ENCODE measurements at places on chromosomes 4 and X.
A peak's percentile ranks its signal among the peaks of the same experiment; 100 is the strongest.

DNA sequence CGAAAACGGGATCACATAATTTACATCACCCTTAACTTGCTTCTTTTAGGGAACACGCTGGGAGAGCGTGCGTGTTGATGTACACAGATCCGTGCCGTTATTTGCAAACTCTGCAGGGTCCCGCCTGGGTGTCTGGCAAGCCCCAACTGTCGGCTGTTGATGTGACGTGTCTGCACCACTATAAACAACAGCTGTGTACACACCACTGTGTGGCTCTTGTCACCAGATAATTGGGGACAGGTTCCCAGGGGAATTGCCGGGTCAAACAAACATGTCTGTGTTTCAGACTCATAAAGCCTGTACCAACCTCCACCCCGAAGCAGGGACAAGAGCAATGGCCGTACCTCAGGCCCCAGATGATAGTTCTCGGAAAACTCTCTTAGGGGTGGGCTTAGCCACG is 105.0 kb upstream of the AFAP1 start:
- H3K36me3 ChIP-seq = no peaks in the 10 kb centered on the region
- no peak overlapping the region for H3K4me3 ChIP-seq
- no peak overlapping the region for H3K27ac ChIP-seq
- DNase-seq = no peak
- peaks cover 10% of the 10 kb centered on the region for H3K27me3 ChIP-seq

GRCh38 chrX:109974906-109975655 is 27.8 kb upstream of the TMEM164 start:
- no peaks in the 10 kb centered on the region for H3K36me3 ChIP-seq
- H3K4me1 ChIP-seq = no peaks in the 10 kb centered on the region
- no peak overlapping the region for H3K27ac ChIP-seq
- no peak for DNase-seq
- no peak overlapping the region for H3K4me3 ChIP-seq

- H3K36me3 ChIP-seq = peaks cover 49% of the 10 kb centered on the region
- H3K4me3 ChIP-seq = no peak overlapping the region
- no peaks in the 10 kb centered on the region for H3K27me3 ChIP-seq
Measured at GRCh38 chr4:53459548-53459947, 82.1 kb downstream of the FIP1L1 start.

DNA sequence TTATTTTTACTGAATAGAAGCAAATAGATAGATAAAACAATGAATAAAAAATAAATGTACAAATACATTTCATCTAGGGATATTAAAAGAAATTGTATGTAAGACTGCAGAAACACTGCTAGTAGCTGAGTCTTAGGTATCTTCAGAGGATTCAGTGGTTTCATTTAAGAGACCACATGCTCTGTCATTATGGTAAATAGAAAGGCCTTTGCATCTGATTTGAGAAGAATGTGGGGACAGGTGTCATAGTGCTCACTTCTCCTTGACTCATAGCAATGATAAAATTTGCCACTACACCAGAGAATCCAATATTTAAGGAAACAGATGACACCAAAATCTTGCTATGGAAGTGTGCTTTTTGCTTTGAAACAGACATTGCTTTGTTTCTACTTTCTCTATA is 59.8 kb upstream of the PPP1R2C start:
- no peaks in the 10 kb centered on the region for H3K36me3 ChIP-seq
- no peak overlapping the region for H3K27ac ChIP-seq
- no peak overlapping the region for H3K4me3 ChIP-seq
- H3K27me3 ChIP-seq = no peaks in the 10 kb centered on the region
- H3K4me1 ChIP-seq = peaks cover 3% of the 10 kb centered on the region

GRCh38 chr4:108058685-108059440 is 69.2 kb downstream of the HADH start:
- no peak overlapping the region for H3K27ac ChIP-seq
- peaks cover 3% of the 10 kb centered on the region for H3K36me3 ChIP-seq
- peaks cover 4% of the 10 kb centered on the region for H3K27me3 ChIP-seq
- no peak overlapping the region for H3K4me3 ChIP-seq
- H3K4me1 ChIP-seq = peaks cover 5% of the 10 kb centered on the region
- DNase-seq = no peak

GRCh38 chr4:156422576-156422975 is 468.9 kb upstream of the CTSO start:
- H3K36me3 ChIP-seq = no peaks in the 10 kb centered on the region
- no peak overlapping the region for H3K27ac ChIP-seq
- no peak overlapping the region for H3K4me3 ChIP-seq
- H3K4me1 ChIP-seq = peaks cover 8% of the 10 kb centered on the region
- no peaks in the 10 kb centered on the region for H3K27me3 ChIP-seq

DNA sequence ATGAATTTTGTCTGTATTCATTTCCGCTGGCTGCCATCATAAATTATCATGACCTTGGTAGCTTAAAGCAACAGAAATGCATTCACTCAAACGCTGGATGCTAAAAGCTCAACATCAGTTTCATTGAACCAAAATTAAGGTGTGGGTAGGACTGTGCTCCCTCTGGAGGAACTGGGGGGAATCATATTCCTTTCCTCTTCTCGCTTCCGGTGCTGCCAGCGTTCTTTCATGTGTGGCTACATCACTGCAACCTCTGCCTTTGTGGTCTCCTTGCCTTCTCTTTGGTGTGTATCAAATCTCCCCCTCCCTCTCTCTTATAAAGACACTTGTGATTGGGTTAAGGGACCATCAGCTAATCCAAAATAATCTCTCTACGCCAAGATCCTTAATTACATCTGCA is 39.5 kb downstream of the NEIL3 start:
- peaks cover 3% of the 10 kb centered on the region for H3K27me3 ChIP-seq
- H3K4me1 ChIP-seq = no peaks in the 10 kb centered on the region
- H3K36me3 ChIP-seq = peaks cover 29% of the 10 kb centered on the region
- no peak overlapping the region for H3K27ac ChIP-seq

DNA sequence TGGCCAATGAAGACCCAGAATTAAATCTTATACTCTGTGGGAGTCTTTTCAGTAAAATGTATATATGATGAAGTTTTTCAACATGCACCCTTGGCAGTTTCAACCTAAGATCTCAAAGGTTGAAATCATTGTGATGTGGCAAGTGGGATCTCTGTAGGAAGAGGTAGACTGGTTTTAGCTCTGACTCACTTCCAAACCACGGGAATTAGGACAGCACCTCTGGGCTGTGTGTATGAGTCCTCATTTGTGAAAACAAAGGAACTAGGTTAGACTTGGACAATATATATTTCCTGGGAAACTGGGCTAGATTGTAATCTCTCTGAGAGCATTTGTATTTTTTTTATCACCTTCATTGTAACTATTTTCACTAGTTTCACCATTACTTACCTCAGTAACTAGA is 333.0 kb downstream of the ADGRL3 start:
- no peak overlapping the region for H3K27ac ChIP-seq
- H3K4me3 ChIP-seq = no peak overlapping the region
- DNase-seq = no peak
- H3K36me3 ChIP-seq = peaks cover 12% of the 10 kb centered on the region
- H3K27me3 ChIP-seq = no peaks in the 10 kb centered on the region
- peaks cover 20% of the 10 kb centered on the region for H3K4me1 ChIP-seq

GRCh38 chr4:64195582-64195981 is 213.7 kb downstream of the TECRL start:
- no peak overlapping the region for H3K4me3 ChIP-seq
- H3K27me3 ChIP-seq = no peaks in the 10 kb centered on the region
- H3K27ac ChIP-seq = no peak overlapping the region
- no peaks in the 10 kb centered on the region for H3K36me3 ChIP-seq
- DNase-seq = no peak

DNA sequence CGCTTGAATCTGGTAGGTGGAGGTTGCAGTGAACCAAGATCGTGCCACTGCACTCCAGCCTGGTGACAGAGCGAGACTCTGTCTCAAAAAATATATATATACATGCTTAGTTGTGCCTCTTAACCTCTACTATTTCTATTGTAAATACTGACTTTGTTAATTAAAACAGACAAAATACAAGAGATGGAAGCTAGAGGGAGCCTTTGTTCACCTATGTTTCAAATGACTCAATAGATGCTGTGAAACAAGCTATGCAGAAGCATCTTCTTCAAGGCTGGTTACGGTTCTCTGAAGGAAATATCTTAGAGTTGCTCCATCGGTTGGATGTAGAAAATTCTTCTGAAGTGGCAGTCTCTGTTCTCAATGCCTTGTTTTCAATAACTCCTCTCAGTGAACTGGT is 6.2 kb downstream of the NCAPG start:
- no peak for DNase-seq
- H3K36me3 ChIP-seq = peaks cover 17% of the 10 kb centered on the region
- H3K27me3 ChIP-seq = no peaks in the 10 kb centered on the region
- H3K4me1 ChIP-seq = peaks cover 8% of the 10 kb centered on the region
- H3K27ac ChIP-seq = no peak overlapping the region

DNA sequence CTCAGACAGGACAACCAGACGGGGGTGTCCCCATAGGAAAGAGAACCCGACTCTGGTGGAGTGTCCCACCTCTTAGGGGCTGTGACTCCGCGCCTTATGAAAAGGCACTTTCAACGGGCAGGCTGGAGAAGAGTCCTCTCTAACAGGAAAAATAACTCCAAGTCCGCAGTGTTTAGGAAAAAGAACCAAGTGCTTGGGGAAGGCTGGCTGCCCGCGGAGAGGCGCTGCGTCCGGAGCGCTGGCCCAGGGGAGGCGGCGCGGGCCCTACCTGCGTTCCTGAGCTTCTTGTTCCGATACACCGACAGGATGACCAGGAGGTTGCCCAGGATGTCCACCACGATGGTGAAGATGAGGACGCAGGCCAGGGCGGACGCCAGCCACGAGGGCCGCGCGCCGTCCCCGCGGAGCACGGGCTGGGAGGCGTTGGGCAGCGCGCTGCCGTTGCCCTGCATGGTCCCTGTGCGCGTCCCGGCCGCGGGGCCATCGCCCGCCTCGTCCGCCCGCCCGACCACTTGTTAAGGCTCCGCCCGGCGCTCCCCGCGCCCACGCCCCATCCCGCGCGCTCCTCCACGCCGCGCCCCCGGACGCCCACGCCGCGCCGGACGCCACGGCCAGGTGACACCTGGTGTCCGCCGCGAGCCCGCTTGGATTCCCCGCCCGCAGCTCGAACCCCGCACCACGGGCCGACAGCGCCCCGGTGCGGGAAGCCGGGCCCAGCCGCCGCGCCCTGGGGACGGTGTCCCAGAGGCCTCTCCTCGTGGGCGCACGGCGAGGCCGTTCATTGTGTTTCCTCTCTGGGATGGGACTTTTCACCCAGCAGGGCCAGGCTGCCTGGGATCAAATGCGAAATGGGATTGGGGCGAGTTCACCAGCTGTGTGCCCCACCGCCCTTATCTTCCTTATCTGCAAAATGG is at the start of gene MTNR1A:
MTNR1A (minus strand) TSS at position 654 of the 914 bp plus-strand sequence; CDS start at position 452, 202 bp downstream.
- H3K36me3 ChIP-seq = no peaks in the 10 kb centered on the region
- peaks cover 14% of the 10 kb centered on the region for H3K4me1 ChIP-seq
- H3K27ac ChIP-seq = no peak within 1 kb of the TSS
- DNase-seq = no peak
- peaks cover 68% of the 10 kb centered on the region for H3K27me3 ChIP-seq
- H3K4me3 ChIP-seq = peak within 1 kb of the TSS; percentile 87

DNA sequence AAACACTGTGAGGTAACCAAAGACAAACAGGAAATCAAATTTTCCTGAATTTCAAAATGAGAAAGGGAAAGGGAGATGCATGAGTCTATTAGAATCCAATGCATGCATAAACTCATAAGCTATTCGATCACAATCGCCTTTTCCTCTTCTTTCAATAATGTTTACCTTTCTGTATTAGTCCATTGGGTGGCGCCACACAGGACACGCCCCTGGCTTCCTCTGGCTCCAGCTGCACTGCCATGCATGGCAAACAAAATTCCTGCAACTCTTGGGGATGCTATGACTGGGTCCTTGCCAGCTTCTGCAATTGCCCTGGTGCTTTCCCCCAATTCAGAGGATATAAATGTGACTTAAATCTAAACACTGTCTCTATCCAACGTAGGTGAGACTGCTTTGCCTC is 424.5 kb upstream of the PCDH7 start:
- H3K27me3 ChIP-seq = no peaks in the 10 kb centered on the region
- no peak for DNase-seq
- no peak overlapping the region for H3K4me3 ChIP-seq
- no peak overlapping the region for H3K27ac ChIP-seq

- H3K4me3 ChIP-seq = no peak overlapping the region
- no peak overlapping the region for H3K27ac ChIP-seq
- H3K36me3 ChIP-seq = no peaks in the 10 kb centered on the region
Measured at GRCh38 chr4:128461291-128462102, 173.9 kb upstream of the PGRMC2 start.

DNA sequence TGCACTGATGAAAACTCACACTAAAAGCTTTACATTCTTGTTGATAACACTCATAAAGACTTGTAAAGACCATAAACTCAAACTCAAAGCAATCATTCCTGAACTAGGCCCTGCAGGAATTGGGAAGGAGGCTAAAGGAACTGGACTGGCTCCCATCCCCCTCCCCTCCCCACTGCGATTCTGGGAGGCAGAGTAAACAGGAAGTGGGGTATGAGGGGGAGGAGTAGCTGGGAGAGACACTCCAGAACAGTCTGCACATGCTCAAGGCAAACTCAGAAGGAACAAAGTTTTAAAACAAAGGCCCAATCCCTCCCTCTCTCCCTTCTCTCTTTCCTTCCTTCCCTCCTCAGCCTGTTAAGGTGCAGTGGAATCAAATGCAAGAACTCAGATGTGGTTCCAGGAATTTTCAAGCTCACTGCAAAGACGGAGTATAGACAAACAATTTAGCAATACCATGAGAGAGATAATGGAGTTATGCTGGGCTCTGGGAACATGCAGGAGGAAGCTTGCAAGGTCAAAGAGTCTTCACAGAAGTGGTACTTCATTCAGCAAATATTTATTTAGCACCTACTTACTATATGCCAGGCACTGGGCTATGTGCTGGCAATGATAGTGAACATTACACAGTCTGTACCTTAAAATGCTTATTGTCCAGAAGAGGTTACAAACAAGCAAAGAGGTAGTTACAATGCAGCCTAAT is 15.9 kb downstream of the MID1IP1 start:
- no peak for DNase-seq
- H3K36me3 ChIP-seq = no peaks in the 10 kb centered on the region
- no peak overlapping the region for H3K4me3 ChIP-seq

DNA sequence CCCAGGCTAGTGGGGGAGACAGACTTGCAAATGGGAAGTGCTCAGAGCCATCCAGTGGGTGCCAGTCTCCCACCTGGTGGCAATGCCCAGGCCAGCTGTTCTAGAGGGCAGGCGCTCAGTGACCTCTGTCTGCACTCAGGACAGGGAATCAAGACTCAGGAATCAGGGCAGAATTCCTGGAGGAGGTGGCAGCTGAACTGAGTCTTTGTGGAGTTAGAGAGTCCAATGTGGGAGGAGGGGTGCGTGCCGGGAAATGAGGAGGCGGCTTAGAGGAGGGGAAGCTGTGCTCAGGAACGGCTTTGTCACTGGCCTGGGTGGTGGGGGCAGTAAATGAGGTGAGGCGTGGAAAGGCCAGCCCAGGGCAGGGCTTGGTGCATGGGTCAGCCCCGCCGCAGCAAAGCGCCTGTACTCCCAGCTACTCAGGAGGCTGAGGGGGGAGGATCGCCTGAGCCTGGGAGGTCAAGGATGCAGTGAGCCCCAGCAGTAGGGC is 31.3 kb upstream of the SORCS2 start:
- DNase-seq = no peak
- peak overlapping the region; percentile 16 for H3K27ac ChIP-seq
- no peaks in the 10 kb centered on the region for H3K36me3 ChIP-seq
- peaks cover 22% of the 10 kb centered on the region for H3K27me3 ChIP-seq
